ENCODE measurements at places on chromosomes 6 and 20. TPM values are rescaled to one million over a fixed set of nuclear protein-coding genes. Genes with fewer than 3 reads are reported as not detected.

DNA sequence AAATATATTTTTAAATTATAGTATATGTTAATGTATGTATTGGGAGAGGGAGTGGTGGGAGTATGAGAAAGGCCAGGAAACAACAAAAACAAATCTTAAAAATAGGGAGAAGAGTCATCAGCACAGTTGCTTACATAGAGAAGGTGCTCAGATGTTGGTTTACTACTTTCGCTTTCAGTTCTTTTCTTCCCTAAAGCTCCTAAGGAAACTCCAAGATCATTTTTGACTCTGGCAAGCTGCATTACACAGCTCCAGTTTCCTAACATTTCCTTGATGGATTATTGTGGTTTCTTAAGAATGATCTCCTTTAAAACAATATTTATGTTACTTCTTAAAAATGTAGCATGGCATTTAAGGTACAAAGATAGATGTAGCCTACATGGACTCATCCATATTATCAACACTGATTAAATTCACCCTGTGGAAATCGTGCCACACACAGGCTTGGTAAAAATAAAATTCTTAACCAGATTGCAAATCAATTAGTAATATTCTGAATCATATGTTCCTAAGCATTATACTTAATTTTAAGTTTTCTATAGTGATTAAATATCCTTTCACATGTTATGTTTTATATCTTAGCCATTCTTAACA, 118.0 kb upstream of the MAN1A1 start:
- no peak for DNase-seq

DNA sequence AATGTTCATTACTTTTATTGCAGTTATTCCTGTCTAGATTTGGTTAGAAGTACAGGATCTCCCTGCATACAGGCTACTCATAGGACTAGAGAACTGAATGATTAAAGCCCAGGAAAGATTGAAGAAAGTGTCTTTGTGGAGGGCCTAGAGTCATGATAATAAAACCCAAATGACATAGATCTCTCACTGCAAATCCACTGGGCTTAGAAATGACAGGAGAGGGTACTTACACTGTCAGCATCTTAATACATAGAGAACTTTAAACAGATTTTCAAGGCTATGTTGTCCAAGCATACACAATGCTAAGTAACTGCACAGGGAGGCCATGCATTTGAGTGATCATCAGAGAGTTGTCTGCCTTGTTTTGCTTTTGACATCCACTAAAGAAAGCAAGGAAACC, 383.8 kb upstream of the MAP3K7 start:
- no peak for DNase-seq

SLC26A8 gene
- total RNA-seq: not detected

SIRPD gene
- total RNA-seq: not detected

TTPAL gene
- 3.2 TPM for total RNA-seq

GRCh38 chr6:116629563-116629981, 13.3 kb downstream of the RSPH4A start:
- DNase-seq: no peak

GRCh38 chr20:18851629-18852028, 38.0 kb downstream of the SCP2D1 start:
- no peak for DNase-seq

DNA sequence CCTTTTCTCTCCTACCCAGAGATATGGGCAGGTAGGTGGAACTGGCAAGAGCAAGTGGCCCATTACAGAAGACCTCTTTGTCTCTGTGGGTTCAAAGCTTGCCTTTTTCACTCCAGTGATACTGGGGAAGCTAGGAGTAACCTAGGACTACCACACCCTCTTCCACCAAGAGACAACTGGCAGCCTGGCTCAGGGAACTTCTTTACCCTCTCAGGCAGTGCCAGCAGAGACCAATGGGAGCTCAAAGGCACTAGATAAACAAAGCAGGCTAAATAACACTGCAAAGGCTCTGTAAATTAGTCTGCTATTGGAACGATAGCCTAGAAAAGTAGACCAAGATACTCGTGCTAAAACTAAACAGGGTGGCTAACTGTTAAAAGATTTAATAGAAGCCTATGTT, 32.1 kb downstream of the ATRN start:
- no peak for DNase-seq

- no peak for DNase-seq
Measured at GRCh38 chr20:57843941-57844625, 134.3 kb upstream of the PMEPA1 start.

DNA sequence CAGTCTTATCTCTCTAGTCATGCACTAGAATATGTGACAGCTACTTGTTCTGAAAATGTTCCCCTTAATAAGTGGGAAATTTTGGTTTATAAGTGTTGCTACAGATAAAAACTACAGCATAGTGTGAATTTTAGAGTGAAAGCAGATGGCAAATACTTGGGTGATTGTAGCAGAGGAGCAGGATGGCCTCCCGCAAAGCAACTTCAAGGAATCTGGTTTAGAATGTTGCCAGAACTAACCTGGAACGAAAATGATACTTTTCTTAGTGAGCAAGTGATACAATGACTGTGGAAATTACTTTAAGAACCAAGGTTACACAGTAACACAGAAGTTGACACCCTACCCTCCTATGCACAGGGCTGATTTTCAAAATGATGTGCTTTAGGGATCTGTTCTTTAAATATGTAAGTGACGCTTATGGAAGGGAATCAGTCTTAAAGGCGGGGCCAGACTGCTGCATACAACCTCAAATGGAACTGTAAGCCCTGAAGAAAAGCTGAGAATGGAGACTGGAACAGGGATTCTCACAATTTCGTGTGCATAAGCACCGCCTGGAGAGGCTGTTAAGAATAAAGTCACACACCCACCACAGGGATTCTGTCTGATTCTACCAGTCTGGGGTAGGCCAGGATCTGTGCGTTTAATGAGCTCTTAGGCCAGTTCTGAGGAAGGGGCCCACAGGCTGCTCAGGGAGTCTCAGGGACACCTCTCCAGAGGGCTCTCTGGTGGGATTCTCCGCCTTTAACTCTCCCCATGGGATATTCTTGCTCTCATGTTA, 97.9 kb downstream of the FYN start:
- no peak for DNase-seq

KHDC1L gene
- total RNA-seq: not detected

LST1 gene
- total RNA-seq: 2.9 TPM

DNA sequence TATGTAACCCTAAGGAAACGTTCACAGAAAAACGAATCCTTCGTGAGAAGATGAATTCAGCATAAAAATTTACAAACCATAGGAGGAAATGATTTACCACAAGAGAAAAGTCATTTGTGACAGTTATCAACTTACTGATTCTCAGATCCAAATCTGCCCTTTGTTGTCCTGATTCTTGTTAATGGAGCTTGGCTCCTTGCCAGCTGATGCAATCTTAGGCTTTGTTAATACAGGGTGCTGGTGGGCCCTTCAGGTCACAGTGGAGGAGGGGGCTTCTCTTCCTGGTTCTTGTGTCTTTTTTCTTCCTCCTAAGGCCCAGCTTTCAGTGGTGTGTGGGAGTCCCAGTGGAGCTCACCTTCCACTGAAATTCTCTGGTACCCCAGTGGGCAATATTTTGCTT, 108.4 kb upstream of the MAP3K7 start:
- DNase-seq: no peak

GRCh38 chr6:77987035-77987384, 334.2 kb downstream of the MEI4 start:
- DNase-seq: no peak

DNA sequence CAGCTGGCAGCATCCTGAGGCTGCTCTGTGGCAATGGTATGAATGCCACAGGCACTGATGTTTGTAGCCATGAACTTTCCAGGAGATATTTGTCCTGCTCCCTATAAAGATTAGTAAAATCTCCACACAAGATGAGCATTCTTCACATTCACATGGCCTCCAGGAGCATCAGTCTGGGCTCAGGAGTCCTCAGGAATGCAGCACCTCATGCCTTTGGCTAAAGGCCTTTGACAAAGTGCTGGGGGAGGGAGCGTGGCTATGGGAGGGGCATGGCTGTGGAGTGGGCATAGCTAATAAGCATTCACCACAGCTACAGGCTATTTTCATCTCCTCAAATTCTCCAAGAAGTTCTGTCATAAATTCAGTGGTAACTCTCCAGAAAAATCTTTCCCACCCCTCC, 90.5 kb upstream of the LY86 start:
- no peak for DNase-seq

- DNase-seq: no peak
Measured at GRCh38 chr20:51059862-51060261, 37.0 kb upstream of the KCNG1 start.

- DNase-seq: no peak
Measured at GRCh38 chr6:34928695-34929094, 39.6 kb downstream of the ANKS1A start.

SYNDIG1 gene
- total RNA-seq: not detected

OTOR gene
- not detected for total RNA-seq

DNA sequence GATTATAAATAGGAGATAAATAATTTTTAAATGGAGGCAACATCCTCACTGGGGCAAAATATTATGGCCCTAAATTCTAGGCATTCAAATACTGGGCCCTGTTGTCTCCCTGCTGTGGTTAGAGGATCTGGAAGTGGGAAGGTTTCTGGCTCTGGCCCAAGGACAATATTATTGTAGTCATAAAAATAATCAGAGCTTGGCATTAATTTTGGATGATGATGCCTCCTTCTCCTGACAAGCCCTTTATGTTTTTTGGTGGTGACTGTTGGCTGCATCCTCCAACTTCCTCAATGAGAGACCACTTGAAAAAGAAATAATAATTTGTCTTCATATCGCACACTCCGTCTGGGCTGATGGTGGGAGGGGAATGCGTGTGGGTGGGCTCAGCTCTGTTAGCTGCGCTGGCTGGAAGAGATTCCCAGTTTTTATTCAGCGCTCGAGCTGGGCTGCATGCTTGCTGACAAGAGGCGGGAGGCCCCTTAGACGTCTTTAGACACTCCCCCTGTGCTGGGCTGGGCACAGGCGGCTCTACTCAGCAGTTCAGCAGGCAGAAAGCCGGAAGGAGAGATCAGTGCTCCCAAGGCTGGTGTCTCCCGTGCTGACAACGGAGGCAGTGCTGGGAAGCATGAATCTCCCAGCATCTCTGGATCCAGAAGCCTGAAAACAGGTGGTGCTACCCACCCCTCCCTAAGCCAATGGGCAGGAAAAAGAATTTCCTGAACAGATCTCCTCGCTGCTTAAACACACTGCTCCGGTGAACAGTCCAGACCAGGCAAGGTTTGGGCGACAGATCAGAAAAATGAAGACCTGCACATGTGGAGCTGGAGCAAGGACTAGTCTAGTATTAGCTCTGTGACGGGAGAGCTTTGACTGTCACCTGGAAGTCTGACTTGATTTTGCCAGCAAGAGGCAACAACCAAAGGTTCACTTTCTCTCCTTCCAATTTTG, 97.7 kb downstream of the SYCP2 start:
- DNase-seq: no peak

GRCh38 chr6:16547587-16547986, 213.7 kb downstream of the ATXN1 start:
- no peak for DNase-seq

GRCh38 chr6:129713806-129714333, 3.9 kb upstream of the ARHGAP18 start:
- DNase-seq: no peak

PLTP gene
- 19.0 TPM for total RNA-seq

GRCh38 chr20:24871480-24872213, 77.4 kb upstream of the CST7 start:
- no peak for DNase-seq

NT5E gene
- 0.90 TPM for total RNA-seq

NKX2-4 gene
- total RNA-seq: not detected

Data from psoas muscle (tissue), 8 donors.